CD4-positive, alpha-beta T cell (primary cell): ENCODE measurements at places on chromosomes 4 and X.

DNA sequence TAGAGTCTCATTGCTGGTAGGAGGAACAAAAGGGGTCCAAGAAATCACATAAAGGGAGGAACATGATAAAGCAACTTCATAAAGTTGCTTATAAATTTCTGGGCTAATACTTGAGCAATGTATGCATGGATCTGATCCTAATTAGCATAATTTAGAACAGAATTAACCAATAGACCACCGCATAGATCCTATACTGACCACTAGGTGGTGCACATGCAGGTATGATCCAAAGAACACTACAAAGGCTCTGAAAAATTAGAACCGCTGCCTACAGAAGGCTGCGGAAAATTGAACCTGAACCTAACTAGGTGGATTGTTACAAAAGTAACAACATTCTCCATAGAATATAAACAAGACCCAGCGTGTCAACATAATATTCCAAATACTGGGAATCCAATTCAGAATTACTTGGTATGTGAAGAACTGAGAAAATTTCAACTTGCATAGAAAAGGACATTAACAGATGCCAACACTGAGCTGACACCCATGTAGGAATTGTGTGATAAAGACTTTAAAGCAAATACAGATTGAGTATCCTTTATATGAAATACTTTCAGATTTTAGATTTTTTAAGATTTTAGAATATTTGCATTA, 23.3 kb downstream of the BRCC3 start:
- peaks cover 34% of the 10 kb centered on the region for H3K36me3 ChIP-seq
- H3K27ac ChIP-seq: no peak overlapping the region
- H3K4me1 ChIP-seq: no peaks in the 10 kb centered on the region
- H3K27me3 ChIP-seq: no peaks in the 10 kb centered on the region

DNA sequence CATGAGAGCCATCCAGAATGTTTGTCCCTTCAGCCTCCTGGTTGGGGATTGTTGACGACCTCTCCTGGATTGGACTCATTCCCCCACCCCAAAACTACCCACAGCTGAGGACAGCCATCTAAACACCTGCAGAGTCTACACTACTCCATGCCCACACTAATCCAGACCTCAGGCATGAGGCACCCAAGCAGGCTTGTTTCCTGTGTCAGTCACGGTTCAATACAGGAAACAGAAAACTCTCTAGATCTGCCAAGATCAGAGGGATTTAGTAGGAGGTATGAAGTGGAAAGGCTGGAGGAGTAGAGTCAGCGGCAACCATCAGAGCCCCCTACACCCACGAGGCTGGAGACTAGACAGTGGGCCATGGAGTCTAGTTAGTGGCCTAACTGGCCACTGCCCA, 37.7 kb downstream of the HAND2 start:
- no peak overlapping the region for H3K4me3 ChIP-seq
- DNase-seq: no peak
- H3K27me3 ChIP-seq: peaks cover 11% of the 10 kb centered on the region
- H3K27ac ChIP-seq: no peak overlapping the region

DNA sequence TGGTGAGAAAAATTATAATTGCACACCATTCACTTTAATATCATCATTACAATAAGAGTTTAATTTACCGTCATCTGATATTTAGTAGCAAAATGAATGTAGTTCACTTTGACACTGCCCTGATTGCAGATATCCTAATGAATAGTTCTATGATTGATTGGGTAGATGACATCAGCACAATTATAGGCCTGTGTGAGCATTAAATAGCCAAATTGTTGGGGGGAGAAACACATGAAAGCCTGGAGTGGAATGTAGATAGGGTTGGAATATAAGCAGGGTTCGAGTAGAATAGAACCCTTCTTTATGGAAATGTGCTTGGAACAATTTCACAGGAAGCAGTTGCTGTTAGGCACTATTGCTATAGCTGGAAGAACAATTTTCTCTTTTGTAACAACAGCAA, 1526.2 kb downstream of the RPA4 start:
- no peak overlapping the region for H3K4me3 ChIP-seq
- no peaks in the 10 kb centered on the region for H3K4me1 ChIP-seq
- DNase-seq: no peak
- no peak overlapping the region for H3K27ac ChIP-seq
- no peaks in the 10 kb centered on the region for H3K27me3 ChIP-seq

DNA sequence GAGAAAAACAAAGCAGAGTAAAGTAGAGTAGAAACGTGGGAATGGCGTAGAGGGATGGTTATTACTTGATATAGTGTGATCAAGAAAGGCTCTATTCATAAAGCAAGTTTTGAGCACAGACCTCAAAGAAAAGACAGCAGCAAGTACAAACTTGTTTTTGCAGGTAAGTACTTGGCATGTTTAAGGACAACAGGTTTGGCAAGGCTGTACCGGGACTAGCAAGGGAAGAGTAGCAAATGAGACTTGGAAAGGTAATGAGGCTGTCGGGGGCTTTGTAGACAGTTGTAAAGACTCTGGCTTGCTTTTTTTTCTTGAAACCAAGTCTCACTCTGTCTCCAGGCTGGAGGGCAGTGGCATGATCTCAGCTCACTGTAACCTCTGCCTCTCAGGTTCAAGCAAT, 40.9 kb downstream of the NEK1 start:
- no peaks in the 10 kb centered on the region for H3K4me1 ChIP-seq
- no peak for DNase-seq
- no peaks in the 10 kb centered on the region for H3K27me3 ChIP-seq

GRCh38 chr4:158159054-158159717, 13.6 kb downstream of the GASK1B start:
- H3K27ac ChIP-seq: no peak overlapping the region
- DNase-seq: peak; percentile 47
- no peak overlapping the region for H3K4me3 ChIP-seq
- no peaks in the 10 kb centered on the region for H3K27me3 ChIP-seq
- no peaks in the 10 kb centered on the region for H3K4me1 ChIP-seq

DNA sequence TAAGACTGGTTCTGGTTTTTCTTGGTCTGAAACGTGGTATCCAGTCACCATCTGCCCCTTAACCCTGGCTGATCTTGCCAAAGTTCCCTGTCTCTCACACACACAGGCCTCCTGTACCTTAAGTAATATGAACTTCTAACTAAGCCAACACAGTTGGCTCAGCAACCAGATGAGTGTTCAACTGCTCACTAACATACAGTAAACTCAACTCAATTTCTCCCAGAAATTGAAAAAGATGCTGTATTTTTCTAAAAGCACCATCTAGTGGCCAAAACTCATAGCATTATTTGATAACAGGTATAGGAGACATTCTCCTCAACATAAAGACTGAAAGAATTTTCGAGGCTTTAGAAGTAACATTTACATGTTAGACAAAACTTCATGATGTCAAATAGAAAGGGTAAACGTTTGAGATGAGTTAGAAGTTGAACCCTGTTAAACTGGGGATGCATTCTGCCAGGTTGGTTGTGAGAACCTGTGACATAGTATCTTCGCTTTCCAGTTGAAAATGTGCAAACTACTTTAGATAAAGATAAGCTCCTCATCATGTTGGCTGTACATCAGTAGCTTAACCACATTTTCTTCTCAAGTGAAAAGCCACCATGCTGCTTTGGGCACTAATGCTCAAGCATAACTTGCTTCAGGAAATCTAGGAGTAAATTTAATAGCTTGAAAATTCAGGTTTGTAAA, 31.2 kb downstream of the CCNI start:
- H3K27ac ChIP-seq: no peak overlapping the region
- no peaks in the 10 kb centered on the region for H3K27me3 ChIP-seq
- DNase-seq: no peak
- no peaks in the 10 kb centered on the region for H3K4me1 ChIP-seq
- H3K4me3 ChIP-seq: no peak overlapping the region
- peaks cover 26% of the 10 kb centered on the region for H3K36me3 ChIP-seq

DNA sequence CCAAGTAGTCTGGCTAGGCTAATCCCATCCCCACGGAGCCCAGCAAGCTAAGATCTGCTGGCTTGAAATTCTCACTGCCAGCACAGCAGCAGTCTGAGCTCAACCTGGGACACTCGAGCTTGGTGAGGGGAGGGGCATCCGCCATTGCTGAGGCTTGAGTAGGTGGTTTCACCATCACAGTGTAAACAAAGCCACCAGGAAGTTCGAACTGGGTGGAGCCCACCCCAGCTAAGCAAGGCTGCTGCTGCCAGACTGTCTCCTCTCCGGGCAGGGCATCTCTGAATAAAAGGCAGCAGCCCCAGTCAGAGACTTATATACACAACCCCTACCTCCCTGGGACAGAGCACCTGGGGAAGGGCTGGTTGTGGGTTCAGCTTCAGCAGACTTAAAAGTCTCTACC, 639.6 kb downstream of the IQCM start:
- DNase-seq: no peak
- no peak overlapping the region for H3K27ac ChIP-seq
- H3K27me3 ChIP-seq: no peaks in the 10 kb centered on the region
- H3K4me1 ChIP-seq: no peaks in the 10 kb centered on the region
- H3K36me3 ChIP-seq: no peaks in the 10 kb centered on the region
- no peak overlapping the region for H3K4me3 ChIP-seq

DNA sequence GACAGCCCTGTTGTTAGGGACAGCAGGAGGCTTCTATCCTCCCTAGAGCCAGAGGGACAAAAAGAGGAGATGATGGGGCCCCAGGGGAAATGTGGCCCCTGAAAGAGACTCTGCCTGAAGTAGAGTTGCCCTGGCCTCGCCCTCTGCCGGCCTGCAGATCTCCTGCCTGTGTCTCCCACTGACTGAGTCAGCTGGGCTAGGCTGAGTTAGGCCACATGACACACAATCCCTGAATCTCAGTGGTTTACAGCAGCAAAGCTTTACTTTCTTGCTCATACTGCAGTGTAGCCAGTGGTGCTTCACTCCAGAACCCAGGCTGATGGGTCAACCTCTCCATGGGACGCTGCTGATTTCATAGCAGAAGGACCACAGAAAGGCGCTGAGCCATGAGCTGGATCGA, 23.5 kb downstream of the DRD5 start:
- no peak overlapping the region for H3K4me3 ChIP-seq
- H3K4me1 ChIP-seq: no peaks in the 10 kb centered on the region
- no peak overlapping the region for H3K27ac ChIP-seq
- no peak for DNase-seq

DNA sequence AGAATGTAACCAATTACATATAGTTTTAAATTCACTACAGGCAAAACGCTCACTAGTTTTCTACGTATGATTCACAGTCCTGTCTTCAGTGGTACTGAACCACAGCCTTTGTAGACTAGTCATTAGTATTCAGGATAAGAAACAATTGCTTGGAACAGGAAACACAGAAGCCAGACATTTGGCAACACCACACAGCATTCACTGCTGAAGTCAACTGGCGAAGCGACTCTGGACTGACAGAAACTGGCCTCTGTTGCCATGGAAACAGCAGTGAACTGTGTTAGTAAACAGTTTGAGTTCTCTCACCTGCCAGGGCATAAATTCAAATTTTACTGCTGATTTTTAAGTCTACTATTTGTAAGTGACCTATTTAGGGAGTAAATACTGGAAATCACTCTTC, 57.6 kb downstream of the MAPK10 start:
- no peaks in the 10 kb centered on the region for H3K36me3 ChIP-seq
- no peaks in the 10 kb centered on the region for H3K4me1 ChIP-seq
- no peaks in the 10 kb centered on the region for H3K27me3 ChIP-seq
- no peak overlapping the region for H3K4me3 ChIP-seq
- H3K27ac ChIP-seq: no peak overlapping the region
- DNase-seq: no peak

- peaks cover 21% of the 10 kb centered on the region for H3K4me1 ChIP-seq
- DNase-seq: no peak
- H3K27me3 ChIP-seq: no peaks in the 10 kb centered on the region
- no peaks in the 10 kb centered on the region for H3K36me3 ChIP-seq
Observed at GRCh38 chr4:76301068-76301774, 5.3 kb upstream of the STBD1 start.

DNA sequence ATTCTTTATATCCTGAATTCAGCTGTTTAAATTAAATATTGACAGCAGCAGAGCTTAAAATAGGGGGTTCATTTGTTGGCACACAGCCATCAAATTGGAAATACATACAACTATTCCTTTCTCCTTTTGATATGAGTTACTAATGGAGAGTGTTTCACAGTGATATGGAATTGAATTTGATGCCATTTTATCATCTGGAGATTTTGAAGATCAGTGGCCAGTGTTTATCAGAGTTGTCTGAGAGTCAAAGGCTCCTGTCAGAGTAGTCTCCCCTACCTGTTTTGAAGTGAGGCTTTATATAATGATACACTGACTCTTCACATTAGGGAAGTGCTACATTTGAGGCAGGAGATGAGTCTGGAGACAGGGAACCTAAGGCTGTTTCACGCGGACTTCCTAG, 1286.3 kb downstream of the TECRL start:
- H3K4me1 ChIP-seq: no peaks in the 10 kb centered on the region
- H3K4me3 ChIP-seq: no peak overlapping the region
- no peak overlapping the region for H3K27ac ChIP-seq
- no peak for DNase-seq
- no peaks in the 10 kb centered on the region for H3K36me3 ChIP-seq
- no peaks in the 10 kb centered on the region for H3K27me3 ChIP-seq

DNA sequence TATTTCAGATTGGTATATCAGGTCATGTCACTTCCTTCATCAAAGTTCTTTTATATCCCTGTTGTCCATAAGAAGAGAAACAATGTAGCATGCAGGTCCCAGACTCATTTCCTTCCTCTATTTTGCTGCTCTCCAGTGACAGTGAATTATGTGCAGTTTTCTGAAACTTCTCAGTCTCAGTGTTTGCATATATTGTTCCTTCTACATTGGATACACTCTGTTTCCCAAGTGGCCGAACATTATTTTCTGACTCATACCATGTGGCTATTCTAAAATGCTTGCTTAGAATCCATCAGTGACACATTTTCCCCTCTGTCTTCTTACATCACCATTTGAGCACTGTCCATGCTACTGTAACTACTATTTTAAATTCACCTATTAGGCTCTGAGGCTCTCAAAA, 305.7 kb downstream of the PDHA2 start:
- no peaks in the 10 kb centered on the region for H3K4me1 ChIP-seq
- H3K36me3 ChIP-seq: no peaks in the 10 kb centered on the region
- H3K27ac ChIP-seq: no peak overlapping the region
- DNase-seq: no peak
- no peak overlapping the region for H3K4me3 ChIP-seq

DNA sequence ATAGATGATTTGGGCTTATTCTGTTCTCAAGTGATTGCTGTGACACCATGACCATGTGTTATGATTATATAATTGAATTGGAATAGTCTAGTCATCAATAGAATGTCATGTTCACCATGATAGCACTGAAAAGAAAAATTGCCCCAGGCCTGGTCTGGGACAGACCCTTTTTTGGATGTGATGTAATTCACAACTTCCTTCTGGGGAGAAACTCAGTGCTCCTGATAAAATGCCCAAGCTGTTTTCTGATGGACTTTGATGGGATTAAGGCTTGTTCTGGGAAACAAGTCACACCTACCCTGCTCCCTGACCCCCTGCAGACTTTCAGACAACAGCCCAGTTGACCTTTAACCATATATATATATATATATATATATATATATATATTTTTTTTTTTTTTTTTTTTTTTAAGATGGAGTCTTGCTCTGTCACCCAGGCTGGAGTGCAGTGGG, 65.3 kb downstream of the RHOH start:
- no peak for DNase-seq
- H3K27ac ChIP-seq: no peak overlapping the region
- no peaks in the 10 kb centered on the region for H3K27me3 ChIP-seq
- H3K4me3 ChIP-seq: no peak overlapping the region
- peaks cover 38% of the 10 kb centered on the region for H3K4me1 ChIP-seq
- no peaks in the 10 kb centered on the region for H3K36me3 ChIP-seq

- no peak overlapping the region for H3K4me3 ChIP-seq
- H3K27me3 ChIP-seq: no peaks in the 10 kb centered on the region
- no peaks in the 10 kb centered on the region for H3K36me3 ChIP-seq
- DNase-seq: no peak
- no peak overlapping the region for H3K27ac ChIP-seq
- H3K4me1 ChIP-seq: no peaks in the 10 kb centered on the region
Observed at GRCh38 chr4:188299161-188299560, 159.9 kb downstream of the TRIML1 start.
